ENCODE measurements at places on chromosomes 3 and 15. TPM values are rescaled to one million over a fixed set of nuclear protein-coding genes. Genes with fewer than 3 reads are reported as not detected.

The LTK gene
- 0.21 TPM for total RNA-seq

The NIT2 gene
- 39.5 TPM for total RNA-seq

The C3orf22 gene
- not detected for total RNA-seq

The CXCR6 gene
- 26.5 TPM for total RNA-seq

The SHC4 gene
- total RNA-seq, result 0.65 TPM

The PATL2 gene
- 27.4 TPM for total RNA-seq

The ZCWPW2 gene
- total RNA-seq, result 0.42 TPM

The GPR62 gene
- total RNA-seq, result not detected

The C3orf52 gene
- total RNA-seq, result 2.5 TPM

The LRTM1 gene
- not detected for total RNA-seq

The XXYLT1 gene
- total RNA-seq, result 13.3 TPM

The ASB14 gene
- not detected for total RNA-seq

The SLC22A14 gene
- not detected for total RNA-seq

All from activated CD8-positive, alpha-beta T cell treated with anti-CD3 and anti-CD28 coated beads, Interleukin-2, amount 10 ng/mL, durations not matched to agents 7 days and 5 days (primary cell).